ENCODE measurements at places on chromosomes 6 and 20.
A peak's percentile ranks its signal among the peaks of the same experiment; 100 is the strongest.

DNA sequence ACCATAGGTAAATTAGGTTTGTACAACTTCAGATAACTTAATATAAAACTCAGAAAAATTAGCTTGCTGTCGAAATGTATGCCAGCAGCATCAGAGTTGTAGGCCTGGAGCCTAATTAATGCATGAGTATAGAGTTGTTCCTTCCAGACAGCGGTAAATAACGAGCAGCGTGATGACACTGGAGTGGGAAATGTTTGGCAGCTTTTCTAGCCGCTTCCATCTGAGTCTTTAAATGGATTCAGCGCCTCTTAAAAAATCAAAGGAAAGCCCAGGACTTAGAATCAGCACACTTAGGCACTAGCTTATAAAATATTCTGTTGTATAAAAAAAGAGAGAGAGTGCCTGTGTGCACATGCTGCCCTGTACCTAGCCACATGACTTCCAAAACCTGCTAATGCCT is 43.7 kb upstream of the SYNJ2 start:
- no peak for DNase-seq

GRCh38 chr6:28135393-28135792 is 6.3 kb upstream of the ZKSCAN8 start:
- peak; percentile 28 for DNase-seq

GRCh38 chr20:20593447-20594170 is 118.8 kb downstream of the RALGAPA2 start:
- peak; percentile 66 for DNase-seq

DNA sequence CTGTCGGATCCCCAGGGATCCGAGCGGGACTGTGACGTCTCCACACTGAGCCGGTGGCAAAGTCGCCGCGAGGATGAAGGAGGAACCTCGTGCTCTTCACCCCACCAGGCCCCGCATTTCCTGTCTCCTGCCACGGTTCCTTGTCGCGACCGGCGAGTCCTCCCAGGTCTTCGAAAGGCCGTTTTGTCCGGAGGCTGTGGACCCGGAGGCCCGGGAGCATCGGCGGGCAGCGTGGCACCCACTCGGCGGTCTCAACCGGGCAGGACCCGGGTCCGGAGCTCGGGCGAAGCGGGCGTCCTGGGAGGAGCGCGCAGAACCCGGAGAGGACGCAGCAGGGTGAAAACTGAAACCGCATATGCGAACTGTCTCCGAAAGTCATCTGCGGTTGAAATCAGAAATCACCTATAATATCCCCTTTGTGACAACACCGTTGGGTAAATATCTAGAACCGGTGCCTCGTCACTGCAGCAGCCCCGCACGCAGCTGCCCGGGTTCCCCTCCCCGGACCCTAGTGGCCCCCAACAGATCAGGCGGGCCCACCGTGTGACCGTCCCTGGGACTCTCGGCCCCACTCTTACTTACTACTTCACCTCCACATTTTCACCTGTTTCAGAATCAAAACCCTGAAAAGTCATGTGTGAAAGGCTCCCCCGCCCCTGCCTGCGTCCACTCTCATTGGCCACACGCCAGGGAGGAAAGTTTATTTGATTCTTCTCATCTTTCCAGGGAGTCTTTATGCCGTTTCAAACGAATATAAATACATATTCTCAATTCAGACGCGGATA is 3.1 kb upstream of the ULBP2 start:
- peak; percentile 85 for DNase-seq

GRCh38 chr6:4776493-4777393 is 539 bp downstream of the CDYL start:
- peak; percentile 85 for DNase-seq

DNA sequence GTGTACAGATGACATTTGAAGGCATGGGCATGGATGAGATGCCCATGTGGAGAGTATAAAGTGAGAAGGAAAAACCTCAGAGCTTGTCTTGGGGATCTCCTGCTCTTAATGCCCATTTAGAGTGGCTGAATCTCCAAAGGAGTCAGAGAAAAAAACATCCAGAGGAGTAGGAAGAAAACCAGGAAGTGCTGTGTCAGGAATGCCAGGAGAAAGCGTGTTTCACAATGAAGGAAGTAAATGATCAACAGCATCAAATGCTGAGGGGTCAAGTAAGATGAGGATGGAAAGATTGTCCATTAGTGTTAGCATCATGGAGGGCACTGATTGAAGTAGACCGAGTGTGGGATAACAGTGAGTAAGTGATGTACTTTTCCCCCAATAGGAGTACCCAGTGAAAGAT is 56.1 kb downstream of the FIG4 start:
- DNase-seq = no peak

GRCh38 chr20:15937179-15937578 is 636.1 kb downstream of the KIF16B start:
- peak; percentile 45 for DNase-seq

DNA sequence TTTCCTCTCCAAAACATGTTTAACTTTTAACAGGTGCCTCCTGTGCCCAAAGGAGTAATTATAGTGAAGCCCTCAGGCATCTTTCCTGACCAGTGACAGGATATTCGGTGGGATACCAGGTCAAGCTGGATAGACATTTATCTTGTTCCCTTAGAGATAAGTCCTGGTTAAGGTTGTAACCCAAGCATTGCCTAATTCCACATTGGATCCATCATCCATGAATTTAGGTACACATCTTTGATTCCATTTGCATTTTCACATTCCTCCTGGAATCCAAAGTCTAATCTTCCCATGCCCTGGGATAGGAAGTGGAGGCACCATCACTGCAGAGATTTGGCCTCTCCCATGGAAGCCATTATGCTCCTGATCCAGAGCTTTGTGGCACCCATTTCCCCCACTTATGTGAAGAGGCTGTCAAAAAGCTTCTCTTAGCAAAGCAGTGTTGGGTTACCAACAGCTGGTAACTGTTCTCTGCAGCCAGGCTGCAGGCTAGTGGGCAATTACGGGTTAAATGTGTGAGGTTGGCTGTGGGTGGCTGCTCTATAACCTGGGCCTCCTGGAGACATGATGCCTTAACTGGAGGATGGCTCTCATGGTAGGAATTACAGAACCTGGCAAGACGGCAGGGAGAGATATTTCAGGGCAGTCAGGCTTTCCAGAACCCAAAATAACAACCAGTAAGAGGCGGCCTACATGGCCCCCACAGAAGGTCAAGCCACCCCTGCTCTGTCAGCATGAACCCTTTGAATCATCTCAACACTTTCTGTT is 96.9 kb upstream of the VGLL2 start:
- DNase-seq = no peak

DNA sequence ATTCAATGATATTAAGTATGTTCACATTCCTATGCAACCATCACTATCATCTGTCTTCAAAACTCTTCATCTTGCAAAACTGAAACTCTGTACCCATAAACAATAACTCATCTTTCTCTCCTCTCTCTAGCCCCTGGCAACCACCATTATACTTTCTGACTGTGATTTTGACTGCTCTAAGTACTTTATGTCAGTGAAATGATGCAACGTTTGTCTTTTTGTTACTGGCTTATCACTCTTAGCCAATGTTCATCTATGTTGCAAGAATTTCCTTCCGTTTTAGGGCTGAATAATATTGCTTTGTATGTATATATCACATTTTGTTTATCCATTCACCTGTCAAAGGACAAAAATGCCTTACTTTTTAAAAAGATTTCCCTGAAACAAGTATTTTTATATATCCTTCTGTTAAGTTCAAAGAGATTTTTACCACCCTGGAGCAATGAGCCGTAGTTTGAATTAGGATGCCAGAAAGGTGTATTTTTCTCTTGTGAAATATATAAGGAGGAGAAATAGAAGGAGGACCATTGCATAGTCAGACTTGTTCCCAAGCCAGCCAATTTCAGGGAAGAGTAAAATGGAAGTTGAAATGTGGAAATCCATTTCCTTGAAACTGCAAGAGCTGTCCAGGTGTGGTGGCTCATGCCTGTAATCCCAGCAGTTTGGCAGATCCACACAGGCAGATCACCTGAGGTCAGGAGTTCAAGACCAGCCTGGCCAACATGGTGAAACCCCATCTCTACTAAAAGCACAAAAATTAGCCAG is 4.0 kb upstream of the CGAS start:
- peak; percentile 28 for DNase-seq

DNA sequence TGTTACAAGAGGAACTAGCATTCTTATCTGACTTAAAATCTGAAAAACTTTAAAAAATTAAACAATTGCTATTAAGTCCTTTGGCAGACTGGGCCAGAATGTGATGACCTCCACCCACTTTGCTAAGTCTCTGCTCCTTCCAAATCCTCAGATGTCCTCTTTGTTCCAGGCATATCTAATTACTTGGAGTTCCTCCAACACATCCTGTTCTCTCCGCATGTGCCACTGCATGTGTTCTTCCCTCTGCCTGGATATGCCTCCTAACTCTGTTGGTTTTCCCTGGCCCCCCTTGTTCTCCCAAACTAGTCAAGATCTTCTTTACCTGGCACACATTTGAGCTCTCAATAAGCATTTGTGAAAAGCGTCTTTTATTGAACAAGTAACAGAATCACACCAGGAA is 23.1 kb downstream of the ELOVL2 start:
- no peak for DNase-seq

- DNase-seq = peak; percentile 51
These were observed 134.2 kb downstream of the GMDS start for GRCh38 chr6:2111162-2111677.

GRCh38 chr20:4090756-4091489 is 75.6 kb upstream of the RNF24 start:
- no peak for DNase-seq

GRCh38 chr6:163248051-163248450 is 166.5 kb upstream of the QKI start:
- DNase-seq = no peak

- no peak for DNase-seq
These were observed 21.1 kb downstream of the SLCO4A1 start for GRCh38 chr20:62663145-62664018.

GRCh38 chr6:159112714-159113113 is 56.5 kb upstream of the FNDC1 start:
- DNase-seq = no peak

- DNase-seq = no peak
These were observed 17.0 kb downstream of the PHF20 start for GRCh38 chr20:35788796-35789195.

DNA sequence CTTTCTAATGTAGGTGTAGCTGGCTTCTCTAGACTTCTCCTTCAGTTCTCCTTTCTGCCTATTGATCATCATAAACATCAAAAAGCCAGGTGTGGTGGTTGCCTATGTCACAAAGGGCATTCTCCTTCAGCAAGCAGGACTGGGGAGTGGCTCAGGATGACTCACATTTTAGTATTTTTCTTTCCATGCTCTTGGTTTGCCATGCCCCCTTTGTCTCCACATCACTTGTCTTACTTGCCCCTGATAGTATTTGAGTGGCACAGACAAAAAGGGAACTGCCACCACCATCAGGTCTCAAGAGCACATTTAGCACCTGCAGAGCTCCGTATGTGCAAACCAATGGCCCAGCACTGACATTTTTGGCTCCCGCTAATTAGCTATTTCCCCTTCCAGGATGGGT is 698.8 kb downstream of the DHX35 start:
- DNase-seq = no peak

GRCh38 chr6:4212588-4212987 is 77.2 kb upstream of the ECI2 start:
- no peak for DNase-seq

- no peak for DNase-seq
These were observed 18.5 kb upstream of the PACSIN1 start for GRCh38 chr6:34447386-34447785.

DNA sequence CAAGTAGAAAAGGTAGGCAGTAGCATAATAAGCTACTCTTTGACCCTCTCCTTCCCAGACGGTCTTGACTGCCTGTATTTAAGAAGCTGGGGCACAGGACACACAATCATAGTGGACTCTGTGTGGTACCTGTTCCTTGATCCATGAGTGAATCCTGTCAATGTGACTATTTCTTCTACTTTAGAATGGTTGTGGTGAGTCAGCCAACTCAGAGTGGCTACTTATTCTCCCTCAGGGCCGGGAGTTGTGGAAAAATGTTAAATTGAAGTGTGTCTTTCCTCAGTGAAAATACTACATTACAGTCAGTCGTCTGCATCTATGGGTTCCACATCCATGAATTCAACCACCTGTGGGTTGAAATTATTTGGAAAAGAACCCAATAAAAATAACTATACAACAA is 30.8 kb upstream of the PREP start:
- no peak for DNase-seq

GRCh38 chr6:26197933-26198721 is 110.9 kb downstream of the HFE start:
- DNase-seq = peak; percentile 85

GRCh38 chr20:63273059-63273579 is 506 bp downstream of the ARFGAP1 start:
- no peak for DNase-seq

GRCh38 chr20:53296025-53296424 is 297.6 kb downstream of the ZNF217 start:
- no peak for DNase-seq

- DNase-seq = no peak
These were observed 136.1 kb downstream of the ANKRD60 start for GRCh38 chr20:58092353-58092752.

GRCh38 chr20:49633643-49634042 is 65.7 kb upstream of the PTGIS start:
- DNase-seq = no peak

- no peak for DNase-seq
These were observed 659 bp downstream of the SLC35F1 start for GRCh38 chr6:117907601-117908245.

- DNase-seq = no peak
These were observed 40.6 kb upstream of the JAG1 start for GRCh38 chr20:10714236-10714975.

GRCh38 chr20:1204576-1204975 is 1.3 kb downstream of the C20orf202 start:
- no peak for DNase-seq

DNA sequence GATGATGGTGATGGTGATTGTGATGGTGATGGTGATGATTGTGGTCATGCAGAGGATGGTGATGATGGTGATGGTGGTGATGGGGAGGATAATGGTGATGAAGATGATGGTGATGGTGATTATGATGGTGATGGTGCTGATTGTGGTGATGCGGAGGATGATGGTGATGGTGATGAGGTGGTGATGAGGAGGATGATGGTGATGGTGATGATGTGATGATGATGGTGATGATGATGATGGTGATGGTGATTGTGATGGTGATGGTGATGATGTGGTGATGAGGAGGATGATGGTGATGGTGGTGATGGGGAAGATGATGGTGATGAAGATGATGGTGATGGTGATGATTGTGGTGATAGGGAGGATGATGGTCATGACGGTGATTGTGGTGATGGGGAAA is 333.7 kb downstream of the CDH4 start:
- no peak for DNase-seq

DNA sequence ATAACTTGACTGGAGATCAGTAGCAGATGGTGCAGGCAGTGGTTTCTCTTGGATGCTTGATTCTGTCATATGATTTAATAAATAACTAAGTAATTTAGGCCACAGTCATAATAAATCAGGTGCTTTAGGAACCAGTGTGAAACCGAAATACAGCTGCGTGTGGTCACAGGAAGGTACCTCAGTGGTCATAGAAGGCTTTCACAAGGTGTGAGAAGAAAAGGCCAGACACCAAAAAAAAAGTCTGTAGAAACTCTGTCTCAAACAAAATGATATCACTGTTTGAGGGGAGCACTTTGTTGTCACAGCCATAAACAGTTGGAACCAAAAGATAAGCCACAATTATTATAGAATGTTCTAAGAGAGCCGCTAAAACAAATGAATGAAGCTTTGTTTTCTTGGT is 56.5 kb downstream of the ARMC2 start:
- DNase-seq = peak; percentile 82
